ENCODE measurements at places on chromosomes 2 and 18. TPM values are rescaled to one million over a fixed set of nuclear protein-coding genes. Genes with fewer than 3 reads are reported as not detected.

Gene C18orf54
- 4.3 TPM for total RNA-seq

Gene CDK15
- total RNA-seq: 2.9 TPM

Gene REG1B
- not detected for total RNA-seq

Gene SH2D6
- total RNA-seq: not detected

Gene EFR3B
- 0.18 TPM for total RNA-seq

Gene C2orf80
- not detected for total RNA-seq

Gene BOLL
- total RNA-seq: not detected

Gene RAX
- total RNA-seq: not detected

Gene ALK
- not detected for total RNA-seq

Gene RAMP1
- 259 TPM for total RNA-seq

Gene MARCO
- total RNA-seq: not detected

Gene SPATA3
- not detected for total RNA-seq

All from myometrial cell (primary cell).